ENCODE measurements at places on chromosomes 12 and 14.

DNA sequence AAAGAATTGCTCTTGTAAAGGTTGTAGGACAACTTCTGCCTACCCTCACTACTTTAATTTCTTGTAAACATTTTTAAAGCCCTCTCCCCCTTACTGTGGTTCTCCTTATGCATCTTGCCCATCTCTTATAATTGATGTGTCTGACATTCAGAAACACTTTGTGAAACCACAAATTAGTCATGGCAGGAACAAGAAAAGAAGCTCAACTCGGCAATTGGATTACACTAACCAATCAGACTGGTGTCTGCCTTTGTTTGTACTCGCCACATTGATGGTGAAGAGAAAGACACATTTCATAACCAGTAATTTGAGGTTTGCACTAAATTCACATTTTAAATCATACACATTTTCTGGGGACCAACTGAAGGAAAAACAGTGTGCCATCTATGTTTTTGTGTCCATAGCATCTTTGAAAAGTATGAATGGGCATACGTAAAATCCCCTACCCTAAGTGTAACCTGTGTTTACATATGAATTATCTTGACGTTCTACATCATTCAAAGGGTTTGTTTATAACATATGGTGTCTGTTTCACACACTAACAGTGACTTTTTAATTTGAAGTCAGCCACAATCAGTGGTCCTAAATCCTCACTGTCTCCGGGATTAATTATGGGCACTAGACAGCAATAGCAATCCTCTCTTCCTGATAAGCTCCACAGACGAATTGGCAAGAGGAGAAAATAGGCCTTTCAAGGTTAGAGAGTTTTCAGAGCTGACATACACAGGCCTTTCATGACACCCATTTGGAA is 49.9 kb downstream of the OTX2 start:
- no peak for DNase-seq

- DNase-seq: no peak
Measured at GRCh38 chr14:96091941-96092411, 52.8 kb downstream of the C14orf132 start.

- DNase-seq: no peak
Measured at GRCh38 chr14:34297786-34298520, 164.1 kb downstream of the SPTSSA start.

DNA sequence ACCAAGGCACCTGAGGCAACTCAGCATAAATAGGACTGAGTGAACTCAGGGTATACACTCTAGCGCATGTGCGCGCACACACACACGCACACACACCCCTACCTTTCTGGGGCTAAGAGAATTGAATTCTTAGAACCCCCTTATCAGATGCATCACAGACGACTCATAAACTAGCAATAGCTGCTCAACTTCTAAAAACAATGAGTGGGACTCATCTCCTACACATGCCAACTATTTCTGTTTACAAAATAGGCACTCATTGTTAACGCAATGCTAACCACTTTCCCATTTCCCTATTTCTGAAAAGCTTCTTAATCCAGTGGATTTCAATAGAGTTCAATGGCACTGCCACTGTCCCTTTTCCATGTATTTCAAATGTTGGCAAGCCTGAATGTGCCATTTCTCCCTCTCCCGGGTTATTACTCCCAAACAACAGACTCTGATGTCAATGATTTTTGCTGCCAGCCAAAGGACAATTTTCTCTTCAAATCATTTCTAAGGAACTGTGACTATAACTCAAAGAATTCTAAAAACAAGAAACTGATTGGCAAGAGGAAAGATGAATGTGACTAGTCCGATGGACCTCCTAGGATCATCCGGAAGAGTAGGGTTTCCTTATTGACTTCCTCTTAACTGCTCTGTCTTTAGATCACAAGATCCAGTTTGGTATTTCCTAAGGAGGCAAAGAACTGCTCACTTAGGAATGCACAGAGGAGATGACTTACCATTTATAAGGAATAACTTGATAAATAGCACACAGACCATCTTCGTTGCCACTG is 48.8 kb downstream of the SLC38A1 start:
- no peak for DNase-seq

DNA sequence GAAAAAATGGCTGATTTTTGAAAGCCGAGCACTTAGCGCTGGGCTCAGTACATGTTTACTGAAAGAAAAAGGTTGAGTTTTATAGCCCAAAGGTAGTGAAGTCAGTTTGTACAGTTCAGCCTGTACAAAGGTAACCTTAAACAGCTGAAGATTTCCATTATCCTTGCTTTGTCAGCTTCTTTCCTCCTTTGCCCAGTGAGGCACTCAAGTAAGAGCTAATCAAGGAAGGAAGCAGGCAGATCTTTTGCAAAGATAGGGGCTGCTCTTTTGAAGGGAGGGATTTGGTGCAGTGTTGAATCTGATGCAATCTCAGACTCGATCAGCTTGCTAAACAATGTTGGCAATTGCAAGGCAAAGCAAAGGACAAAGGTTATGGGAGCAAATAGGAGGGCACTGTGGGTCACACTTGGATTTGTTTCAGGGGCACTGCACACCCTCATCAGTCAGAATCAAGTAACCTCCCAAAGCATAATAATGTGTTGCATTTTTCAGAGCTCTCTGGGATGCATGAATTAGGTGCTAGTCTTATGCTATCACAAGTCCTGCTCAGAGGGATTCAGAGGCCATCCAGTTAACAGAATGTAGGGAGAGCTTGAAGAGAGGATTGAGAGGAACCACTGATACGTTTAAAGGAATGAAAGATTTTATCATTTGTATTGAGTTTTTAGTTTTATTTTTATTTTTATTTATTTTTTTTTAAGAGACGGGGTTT is 44.4 kb downstream of the ANO6 start:
- no peak for DNase-seq

GRCh38 chr14:28321475-28322244 is 444.9 kb upstream of the FOXG1 start:
- no peak for DNase-seq

DNA sequence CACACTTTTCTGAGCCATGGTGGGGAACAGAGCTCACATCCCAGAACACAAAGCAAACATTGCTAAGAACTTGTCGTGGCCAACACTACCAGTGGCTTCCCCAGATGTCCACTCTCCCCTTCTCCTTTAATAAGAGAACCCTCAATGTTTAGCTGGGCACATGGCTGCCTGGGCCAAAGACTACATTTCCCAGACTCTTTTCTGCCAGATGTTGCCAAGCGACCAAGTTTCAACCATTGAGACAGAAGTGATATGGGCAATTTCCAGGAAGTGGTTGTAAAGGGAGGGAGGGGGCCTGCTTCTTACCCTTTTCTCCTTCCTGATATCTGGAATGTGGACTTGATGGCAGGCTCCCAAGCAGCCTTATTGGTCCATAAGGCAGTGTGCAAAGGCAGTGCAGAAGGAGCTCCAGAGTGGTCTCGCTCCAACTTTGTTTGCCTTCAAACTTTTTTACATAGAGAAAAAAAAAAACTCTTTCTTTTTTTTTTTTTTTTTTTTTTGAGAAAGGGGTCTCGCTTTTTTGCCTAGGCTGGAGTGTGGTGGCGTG is 24.9 kb upstream of the JDP2 start:
- no peak for DNase-seq

DNA sequence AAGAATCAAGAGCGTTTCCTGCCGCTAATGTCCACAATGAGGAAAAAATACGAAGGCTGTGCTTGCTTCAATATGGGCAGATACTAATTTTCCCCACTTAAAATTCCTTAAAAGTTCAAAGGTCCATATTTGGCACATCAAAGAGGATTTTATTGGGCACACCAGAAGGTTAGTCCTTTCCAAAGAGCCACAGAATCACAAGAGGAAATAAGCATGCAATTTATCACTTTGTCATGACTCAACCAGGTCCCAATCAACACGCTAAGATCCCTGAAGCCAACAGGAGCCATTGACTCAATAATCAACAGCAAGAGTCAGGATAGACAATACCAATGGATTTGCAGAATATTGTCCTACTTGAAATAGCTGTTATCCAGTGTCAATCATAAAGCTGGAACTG is 80.6 kb downstream of the MAP1LC3B2 start:
- no peak for DNase-seq

DNA sequence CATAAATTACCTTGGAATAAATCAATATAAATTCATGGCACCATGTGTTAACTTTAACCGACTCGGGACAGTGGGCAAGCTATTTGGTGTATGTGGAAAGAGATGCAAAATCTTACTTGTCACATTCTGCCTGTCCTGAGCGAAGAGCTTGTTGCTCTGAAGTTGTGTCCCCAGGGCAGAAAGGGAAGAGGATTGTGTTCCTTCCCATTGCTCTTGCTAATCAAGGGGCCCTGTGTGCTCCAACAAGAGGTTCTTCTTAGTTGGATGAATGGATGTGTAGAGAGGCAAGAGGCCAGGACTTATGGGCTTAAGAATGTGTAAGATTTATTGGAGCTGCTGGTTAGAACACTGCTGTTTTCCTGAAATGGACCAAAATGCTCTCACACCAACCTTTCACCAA is 36.5 kb upstream of the FRS2 start:
- DNase-seq: no peak

- DNase-seq: no peak
Measured at GRCh38 chr14:102819747-102820330, 42.6 kb downstream of the TRAF3 start.

DNA sequence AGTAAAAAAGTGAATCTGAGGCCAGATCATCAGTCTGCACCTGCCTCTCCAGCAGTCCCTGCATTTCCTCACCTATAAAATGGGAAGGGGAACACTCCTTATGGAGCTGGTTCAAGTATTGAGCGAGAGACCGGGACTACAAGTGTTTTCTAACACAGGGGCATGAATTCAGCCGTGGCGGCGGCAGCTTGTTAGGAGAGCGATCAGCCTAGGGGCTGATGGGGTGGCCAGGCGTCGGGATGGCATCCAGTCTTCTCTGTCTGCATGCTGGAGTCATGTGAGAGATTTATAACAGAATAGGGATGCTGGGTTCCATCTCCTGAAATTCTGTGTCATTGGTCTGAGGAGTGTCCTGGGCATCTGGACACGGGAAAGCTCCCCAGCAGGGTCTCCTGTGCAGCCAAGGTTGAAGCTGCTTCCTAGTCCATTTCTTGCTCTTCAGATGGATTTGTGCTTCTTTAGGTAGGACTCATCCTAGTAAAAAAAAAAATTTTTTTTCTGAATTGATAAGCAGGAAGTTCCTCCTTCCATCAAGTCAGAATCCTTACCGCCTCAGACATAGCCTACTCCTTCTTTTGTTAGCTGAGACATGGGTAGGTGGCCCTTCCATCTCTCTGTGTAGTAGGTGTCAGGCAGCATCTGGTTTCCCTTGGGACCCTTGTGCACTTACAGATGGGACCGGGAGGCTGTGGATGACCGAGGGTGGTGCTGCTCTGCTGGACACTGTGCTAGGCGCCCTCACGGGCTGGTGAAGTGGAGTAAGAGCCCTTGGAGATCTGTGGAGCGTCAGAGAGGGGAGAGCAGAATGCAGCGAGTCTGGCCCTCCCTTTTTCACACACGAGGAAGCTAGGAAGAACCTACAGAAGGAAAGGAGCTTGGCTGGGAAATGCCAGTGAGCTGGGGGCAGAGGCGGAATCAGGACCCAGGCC is 146.7 kb downstream of the TSPAN9 start:
- DNase-seq: no peak

DNA sequence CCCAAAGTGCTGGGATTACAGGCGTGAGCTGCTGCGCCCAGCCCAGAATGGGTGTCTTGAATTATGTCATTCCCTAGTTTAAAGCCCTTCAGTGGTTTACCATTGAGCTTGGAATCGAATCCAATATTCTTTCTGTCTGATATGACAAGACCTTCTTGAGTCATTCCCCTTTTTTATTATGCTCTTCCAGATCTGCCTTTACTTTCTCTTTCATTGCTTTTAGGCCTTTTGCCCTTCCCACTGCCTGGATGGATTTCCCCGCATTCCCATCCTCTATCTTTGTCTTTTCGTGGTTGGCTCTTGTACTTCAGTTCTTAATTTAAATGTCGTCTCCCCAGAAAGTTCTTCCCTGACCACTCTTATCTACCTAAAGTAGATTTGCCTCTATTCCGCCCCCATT is 1.6 kb downstream of the TRAFD1 start:
- no peak for DNase-seq

DNA sequence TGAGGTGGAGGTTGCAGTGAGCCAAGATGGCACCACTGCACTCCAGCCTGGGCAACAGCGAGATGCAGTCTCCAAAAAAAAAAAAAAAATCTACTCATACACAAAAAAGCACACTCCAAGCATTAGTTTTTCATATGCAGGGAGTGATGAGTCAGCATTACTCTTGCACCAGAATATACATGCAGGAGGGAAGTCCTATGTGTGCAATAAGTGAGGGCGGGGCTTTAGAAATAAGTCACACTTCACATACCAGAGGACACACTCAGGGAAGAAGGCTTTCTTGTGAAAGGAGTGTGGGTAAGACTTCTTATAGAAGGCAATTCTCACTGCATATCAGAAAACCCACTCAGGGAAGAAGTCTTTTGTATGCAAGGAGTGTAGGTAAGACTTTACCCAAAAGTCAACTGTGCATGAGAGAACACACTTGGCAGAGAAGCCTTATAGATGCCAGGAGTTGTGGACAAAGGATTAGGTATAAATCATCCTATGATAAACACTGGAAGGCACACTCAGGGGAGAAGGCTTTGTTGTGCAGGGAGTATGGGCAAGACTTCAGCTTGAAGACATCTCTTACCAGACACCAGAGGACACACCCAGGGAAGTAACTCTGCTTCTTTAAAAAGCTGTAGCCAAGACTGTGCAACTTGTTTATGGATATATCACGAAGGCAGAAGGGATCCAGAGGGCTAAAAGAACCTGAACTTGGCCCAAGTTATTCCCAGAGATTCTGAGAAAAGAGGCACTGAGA is 50.5 kb downstream of the ATF7 start:
- no peak for DNase-seq

DNA sequence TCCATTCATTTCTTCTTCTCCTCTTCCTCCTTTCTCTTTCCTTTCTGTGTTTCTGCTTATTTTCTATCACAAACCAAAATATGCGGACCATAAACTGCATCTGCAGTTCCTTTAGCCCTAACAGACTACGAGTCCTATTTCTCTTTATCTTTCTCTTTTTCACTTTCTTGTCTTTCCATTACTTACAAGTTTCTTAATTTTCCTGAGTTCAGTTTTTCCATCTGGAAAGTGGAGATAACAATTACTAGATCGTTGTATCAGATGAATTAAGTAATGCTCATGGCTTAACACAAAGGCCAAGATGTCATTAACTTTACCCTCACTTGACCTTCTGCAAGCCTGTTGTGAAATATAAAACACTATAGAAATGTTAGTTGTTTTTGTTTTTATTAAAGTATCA is 983 bp upstream of the COPS7A start:
- DNase-seq: no peak

- DNase-seq: no peak
Measured at GRCh38 chr12:47449797-47450196, 256.0 kb downstream of the RPAP3 start.

- no peak for DNase-seq
Measured at GRCh38 chr12:26264215-26264838, 69.0 kb downstream of the SSPN start.

GRCh38 chr12:9033265-9033887 is 44.0 kb downstream of the KLRG1 start:
- no peak for DNase-seq

GRCh38 chr12:638953-639557 is 24.2 kb downstream of the NINJ2 start:
- DNase-seq: no peak

Data from HEK293T (cell line).